GM12878 (cell line): ENCODE measurements at places on chromosomes 11 and 22.

DNA sequence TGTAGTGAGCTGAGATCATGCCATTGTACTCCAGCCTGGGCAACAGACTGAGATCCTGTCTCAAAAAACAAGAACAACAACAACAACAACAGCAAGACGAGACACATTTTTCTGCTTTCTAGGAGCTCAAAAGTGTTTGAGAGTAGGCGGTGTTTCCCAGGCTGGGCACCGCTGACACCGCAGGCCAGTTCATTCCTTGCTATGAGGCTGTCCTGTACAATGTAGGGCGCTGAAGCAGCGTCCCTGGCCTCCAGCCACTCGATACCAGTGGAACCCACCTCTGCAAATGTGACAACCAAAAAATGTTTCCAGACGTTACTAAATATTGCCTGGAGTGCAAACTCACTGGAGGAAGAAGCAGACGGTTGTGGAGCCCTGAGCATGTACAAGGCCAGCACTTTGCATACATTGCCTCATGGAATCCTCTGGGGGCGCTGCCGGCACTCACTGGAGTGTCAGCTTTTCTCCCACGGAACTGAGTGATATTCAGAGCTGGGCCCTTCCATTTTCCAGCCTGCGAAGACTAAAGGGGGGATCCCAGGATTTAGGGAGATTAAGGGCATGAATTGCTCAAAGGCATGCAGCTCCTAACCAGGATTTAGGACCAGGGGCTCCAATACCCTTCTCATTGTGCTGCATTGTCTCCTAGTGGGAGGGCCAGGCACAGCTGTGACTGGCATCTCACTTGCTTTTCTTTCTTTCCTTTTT lies 5.8 kb upstream of the MIEF1 start:
- no peak for DNase-seq

DNA sequence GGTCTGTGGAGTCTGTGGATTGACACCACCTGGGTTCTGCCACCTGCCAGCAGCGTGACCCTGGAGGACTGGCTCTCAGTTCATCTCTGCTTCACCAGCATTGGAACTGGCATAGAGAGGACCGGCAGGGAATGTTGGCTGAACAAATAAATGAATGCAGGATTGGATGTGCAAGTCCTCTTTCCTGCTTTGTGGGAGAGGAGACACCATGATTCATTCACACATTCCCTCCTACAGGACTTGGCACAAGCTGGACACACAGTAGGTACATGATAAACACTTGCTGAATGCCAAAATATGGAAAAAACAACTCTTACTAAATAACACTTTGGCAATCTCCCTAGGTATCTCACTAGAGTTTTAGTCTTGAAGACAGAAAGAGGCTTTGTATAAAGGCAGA lies 116.6 kb upstream of the NARS2 start:
- no peak for DNase-seq

DNA sequence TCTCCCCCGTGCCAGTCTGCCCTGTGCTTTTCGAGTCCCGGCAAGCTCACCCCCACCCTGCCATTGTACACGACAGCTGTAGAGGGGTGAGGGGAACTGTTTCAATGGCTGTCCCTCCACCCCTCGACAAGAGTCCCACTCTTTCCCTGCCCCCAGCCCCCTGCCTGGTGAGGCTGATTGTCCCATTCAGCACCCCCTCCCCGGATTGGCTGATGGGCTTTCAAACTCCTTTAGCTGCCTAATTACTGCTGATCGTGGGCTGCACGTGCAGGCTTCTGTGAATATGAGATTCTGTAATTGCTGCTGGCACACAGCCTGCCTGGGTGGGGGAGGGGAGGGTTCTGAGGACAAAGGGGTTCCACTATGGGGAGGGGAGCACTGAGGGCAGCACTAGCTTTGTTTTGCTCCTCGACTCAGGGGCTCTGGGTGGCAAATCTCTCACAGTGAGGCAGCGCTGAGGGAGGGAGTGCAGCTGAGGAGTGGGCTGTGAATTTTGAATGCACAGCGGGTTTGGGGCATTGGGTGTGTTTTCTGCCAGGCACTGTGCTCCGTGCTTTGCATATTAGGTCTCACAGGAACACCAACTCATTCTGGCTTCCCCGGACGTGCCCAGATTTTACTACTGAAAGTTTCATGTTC lies 42.6 kb upstream of the ACCSL start:
- DNase-seq, result no peak

- DNase-seq, result no peak
Measured at GRCh38 chr11:123564221-123564620, 90.2 kb downstream of the SCN3B start.

DNA sequence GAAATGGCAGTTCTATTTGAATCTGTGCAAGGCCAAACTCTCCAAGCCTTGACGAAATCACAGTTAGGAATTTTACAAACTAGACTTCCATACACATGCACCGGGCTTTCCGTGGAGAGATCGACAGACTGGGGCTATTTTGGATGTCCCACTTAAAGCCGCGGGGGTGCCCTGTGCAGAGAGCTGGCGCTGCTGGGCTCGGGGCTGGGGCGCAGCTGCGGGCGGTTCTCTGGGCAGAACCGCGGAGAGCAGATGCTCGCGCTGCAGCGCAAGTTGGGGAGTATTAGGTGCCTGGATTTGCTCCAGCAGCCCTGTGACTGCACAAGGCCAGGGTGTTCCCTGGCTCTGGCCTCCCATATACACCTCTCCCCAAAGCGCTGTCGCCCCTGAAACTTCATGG lies 67.2 kb downstream of the SPATA19 start:
- DNase-seq, result no peak
